Astrocyte of the cerebellum (primary cell): ENCODE measurements at places on chromosomes 12 and 14.

- no peak for DNase-seq
Observed at GRCh38 chr12:27537855-27538675, 14.1 kb downstream of the PPFIBP1 start.

DNA sequence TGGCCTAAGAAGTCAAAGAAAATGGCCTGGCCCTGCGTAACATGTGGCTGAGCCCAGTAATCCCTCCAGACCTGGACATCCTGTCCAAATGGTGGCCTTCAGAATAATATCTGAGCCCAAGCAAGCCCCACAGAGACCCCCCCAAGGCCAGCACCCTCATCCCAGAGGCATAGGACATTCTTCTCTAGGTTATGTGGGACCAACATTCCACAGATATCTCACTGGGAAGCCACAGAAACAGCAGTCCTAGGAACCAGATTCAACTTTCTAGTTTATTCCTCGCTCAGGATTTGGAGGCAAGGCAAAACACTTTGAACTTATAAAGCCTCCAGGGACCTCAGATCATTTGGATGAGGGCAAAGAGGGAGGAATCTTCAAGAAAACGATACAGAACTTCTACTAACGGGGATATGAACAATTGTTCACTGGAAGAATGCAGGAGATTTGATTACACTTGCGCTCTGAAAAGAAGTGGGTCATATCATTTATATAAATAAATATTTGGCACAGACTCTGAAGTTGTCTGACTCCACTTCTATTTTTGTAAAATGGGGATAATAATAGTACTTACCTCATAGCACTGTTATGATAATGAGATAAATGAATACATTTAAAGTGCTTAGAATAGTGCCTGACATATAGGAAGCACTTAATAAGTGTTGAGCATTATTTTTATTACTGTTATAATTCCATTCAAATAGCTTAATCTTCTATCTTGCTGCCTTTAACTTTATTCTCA lies 171.5 kb downstream of the NUAK1 start:
- DNase-seq: no peak

GRCh38 chr12:26642361-26642760 lies 190.6 kb downstream of the ITPR2 start:
- no peak for DNase-seq

- no peak for DNase-seq
Observed at GRCh38 chr12:67572492-67572891, 76.1 kb upstream of the DYRK2 start.

DNA sequence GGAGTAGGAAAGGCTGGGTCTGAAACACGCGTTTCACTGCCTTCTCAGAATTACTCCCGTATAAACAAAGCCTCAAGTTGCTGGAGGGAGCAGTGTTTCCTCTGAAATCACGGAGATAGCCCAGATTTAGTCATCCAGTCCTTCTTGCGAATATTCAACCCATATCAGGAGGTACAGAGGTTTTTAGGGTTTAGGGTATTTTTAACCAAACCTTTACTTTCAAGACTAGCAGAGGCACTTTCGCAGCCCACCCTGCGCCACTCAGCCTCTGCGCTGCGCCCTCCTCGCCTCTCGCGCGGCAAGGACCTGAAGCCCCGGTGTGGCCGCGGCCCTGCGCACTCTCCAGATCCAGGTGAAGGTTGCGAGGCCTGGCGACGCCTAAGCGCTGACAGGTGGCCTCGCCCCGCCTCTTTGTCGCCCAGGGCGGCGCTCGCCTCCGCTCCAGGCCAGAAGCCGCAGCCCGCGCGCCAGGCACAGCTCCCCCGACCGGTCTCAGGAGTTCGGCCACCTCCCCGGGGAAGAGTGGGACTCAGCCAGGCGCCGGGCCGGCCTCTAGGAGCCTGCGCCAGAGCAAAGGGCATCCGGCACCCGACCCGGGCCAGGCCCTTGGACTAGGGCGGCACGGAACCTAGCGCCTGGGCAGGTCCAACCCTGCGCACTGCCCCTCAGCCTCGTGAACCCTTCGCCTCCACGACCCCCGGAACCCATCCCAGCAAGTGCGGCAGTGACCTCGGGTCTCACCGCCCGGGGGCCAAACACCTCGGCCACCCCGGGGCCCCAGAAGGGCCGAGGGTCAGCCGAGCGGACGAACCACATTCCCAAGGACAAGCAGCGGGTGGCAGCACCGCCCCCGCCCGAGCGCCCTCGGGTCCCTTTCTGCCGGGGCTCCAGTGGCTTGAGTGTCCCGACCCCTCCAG lies 1.8 kb upstream of the SAMD4A start:
- peak; percentile 39 for DNase-seq

DNA sequence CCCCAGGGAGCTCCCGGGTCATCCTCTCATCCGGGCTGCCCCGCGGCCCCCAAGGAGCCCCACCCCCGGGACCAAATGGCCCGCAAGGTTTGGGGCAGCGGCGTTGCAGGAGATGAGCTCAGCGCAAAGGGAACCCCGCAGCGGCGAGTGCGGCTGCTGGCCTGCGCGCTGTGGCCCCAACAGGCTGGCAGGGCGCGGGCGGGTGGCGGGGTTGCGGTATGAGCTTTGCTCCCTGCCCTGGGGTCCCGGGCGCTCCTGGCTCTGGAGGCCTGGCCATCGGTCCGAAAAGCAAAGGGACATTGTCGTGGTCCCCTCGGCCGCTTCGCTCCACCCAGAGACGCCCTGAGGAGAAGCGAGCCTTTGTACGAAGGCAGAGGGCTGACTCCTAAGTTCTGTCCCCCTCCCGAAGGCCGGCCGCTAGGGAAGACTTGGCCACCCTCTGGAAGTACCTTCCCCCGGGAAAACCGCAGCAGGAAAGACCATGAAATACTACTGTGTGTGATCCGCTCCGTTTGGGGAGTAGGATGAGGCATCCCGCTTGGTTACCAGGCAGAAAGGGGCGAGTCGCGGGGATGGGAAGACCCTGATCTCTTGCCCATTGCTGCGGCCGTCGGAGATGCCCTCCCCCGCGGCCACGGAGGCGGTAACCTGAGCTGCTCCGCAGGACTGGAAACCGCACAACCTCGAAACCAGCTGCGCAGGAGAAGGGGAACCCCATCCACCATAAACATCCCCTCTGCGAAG lies 620 bp upstream of the NID2 start:
- no peak for DNase-seq
